Stimulated activated CD8-positive, alpha-beta memory T cell treated with anti-CD3 and anti-CD28 coated beads, Interleukin-7, amount 100 ng/mL, for 1 hour (primary cell): ENCODE measurements at places on chromosomes 11 and 22.

DNA sequence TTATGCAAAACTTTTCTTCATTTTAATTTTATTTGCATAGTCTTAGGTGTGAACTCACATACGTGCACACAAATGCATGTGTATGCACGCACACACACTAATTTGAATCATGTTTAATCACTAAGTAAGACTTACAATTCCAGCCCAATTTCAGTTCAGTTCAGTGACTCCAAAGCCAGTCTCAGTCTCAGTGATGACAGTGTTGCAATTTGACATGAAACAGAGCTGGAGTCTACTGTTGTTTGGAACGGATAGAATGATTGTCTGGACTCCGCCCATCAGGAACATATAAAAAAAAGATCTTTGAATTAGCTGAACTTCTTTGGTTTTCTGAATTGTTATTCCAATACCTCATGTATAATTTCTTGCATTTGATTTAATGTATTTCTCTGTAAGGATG is 14.9 kb upstream of the OR51S1 start:
- no peak for DNase-seq

GRCh38 chr22:40033586-40034380 is 39.0 kb downstream of the FAM83F start:
- no peak for DNase-seq

DNA sequence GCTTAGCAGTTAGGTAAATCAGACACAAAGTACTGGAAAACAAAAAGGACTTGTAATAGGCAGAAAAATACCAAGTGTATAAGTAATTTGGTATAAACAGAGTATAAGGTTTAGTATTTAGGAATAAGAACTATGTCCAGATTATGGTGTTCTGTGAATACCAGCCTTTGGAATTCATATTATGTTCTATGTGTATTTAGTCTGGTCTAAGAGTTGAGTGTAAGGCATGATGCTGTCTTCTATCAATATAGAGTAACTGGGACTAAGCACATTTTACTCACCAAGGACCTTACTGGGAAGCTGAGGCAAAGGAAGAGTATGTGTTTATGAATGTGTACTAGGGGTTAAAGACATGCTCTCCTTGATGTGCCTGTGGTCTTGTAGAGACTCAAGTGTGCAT is 9.5 kb downstream of the SDHD start:
- no peak for DNase-seq

- no peak for DNase-seq
These were observed 22.7 kb upstream of the XBP1 start for GRCh38 chr22:28822930-28823551.

- DNase-seq = no peak
These were observed 114.8 kb downstream of the GRM5 start for GRCh38 chr11:88950975-88951374.

- DNase-seq = no peak
These were observed 53.0 kb downstream of the KREMEN1 start for GRCh38 chr22:29125844-29126243.

DNA sequence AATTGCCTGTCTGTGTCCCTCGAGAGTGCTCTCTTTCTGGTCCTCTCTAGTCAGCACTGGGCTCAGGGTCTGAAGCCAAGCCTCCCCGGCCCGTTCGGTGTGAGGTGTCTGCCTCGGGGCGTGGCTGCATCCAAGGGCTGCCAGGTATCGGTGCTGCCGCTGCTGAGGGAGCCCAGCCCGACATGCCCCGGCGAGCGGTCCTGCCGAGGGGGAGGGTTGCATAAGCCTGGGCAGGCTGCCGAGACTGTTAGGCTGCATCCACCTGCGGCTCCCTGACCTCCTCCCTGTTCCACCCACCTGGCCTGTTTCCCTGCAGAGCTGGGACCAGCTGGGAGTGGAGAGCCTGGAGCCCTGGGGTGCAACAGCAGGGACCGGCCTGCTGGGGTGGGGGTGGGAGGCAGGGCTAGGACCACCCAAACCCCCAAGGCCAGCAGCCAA is 6.3 kb downstream of the OVOL1 start:
- DNase-seq = no peak

- no peak for DNase-seq
These were observed 53.8 kb downstream of the DENND5A start for GRCh38 chr11:9211322-9211721.

DNA sequence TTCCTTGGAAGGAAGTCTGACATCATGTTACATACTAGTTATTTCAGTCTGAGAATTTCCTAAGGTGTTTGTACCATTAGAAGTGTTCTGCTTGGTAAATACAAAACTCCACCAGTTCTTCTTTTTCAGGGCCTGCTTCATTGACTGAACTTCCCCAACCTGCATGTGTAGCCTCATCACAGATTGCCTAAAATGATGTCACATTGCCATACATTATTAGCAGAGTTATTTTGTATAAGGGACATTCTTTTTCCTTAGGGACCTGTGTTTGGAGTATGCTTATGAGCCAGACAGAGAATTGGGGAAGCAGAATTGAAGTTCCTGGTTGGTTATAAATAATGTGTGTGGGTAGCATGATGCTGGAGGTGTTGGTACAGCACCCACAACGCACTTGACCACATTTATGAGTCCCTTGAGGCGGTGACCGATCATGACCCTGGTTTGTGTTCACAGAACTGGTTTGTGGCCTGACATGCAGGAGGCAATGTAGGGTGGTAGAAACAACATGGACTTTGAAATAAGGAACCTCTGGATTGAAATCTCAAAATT is 16.4 kb upstream of the MMP7 start:
- no peak for DNase-seq

DNA sequence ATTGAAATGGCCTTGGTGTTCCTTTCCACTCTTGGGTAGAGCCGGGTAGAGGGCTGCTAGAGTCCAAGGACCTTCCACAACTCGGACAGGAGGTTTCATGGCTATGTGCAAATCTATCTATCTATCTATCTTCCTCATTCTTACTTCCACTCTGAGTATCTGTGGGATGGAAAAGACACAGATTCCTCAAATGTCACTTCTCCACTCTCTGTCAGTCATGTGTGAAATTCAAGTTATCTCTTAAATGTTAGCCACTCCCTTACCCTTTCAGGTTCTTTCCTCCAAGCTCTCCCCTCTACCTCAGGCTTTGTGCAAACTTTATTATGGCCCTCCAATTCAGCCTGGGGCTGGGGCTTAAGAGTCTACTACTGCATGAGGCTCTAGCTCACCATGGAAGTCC is 84.3 kb downstream of the GDPD4 start:
- no peak for DNase-seq

- no peak for DNase-seq
These were observed 96.9 kb downstream of the SLC1A2 start for GRCh38 chr11:35322318-35322979.

- no peak for DNase-seq
These were observed 21.6 kb downstream of the NNMT start for GRCh38 chr11:114317787-114318137.

DNA sequence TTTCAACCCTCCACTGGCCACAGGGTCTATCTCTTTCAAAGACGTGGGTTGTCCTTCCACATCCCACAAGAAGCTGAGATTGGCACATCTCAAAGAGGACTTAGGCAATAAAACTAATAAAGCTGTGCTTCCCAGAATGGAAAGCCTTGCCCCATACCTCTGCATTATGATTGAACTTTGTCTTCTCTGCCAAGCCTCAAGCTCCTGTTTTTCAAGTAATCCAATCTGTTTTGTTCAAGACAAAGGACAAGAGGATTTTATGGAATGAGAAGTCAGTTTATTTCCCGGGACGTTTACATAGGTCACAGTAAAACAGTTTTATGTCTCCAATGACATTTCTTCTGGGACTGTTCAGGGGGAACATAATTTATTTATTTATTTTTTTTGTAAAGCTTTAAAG is 108.4 kb downstream of the GALNT18 start:
- DNase-seq = no peak

- DNase-seq = no peak
These were observed 169.0 kb downstream of the BUD13 start for GRCh38 chr11:116603728-116604323.

DNA sequence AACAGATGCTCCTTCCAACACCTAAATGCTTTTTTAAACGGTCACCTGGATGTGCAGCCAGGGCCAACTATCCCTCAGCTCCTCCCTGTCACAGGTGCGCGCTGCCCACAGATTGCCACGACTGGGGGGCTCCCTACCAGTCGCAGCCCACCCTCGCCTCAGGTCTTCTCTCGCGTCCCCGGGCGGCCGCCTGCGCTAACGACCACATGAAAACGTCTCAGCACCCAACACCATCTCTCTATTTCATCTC is 469 bp downstream of the ZBED5 start:
- no peak for DNase-seq

GRCh38 chr22:28793976-28794584 is 6.3 kb downstream of the XBP1 start:
- DNase-seq = no peak

GRCh38 chr11:73635721-73636120 is 10.7 kb upstream of the PLEKHB1 start:
- no peak for DNase-seq

GRCh38 chr11:113474362-113475159 is 637 bp downstream of the DRD2 start:
- peak; percentile 3 for DNase-seq

DNA sequence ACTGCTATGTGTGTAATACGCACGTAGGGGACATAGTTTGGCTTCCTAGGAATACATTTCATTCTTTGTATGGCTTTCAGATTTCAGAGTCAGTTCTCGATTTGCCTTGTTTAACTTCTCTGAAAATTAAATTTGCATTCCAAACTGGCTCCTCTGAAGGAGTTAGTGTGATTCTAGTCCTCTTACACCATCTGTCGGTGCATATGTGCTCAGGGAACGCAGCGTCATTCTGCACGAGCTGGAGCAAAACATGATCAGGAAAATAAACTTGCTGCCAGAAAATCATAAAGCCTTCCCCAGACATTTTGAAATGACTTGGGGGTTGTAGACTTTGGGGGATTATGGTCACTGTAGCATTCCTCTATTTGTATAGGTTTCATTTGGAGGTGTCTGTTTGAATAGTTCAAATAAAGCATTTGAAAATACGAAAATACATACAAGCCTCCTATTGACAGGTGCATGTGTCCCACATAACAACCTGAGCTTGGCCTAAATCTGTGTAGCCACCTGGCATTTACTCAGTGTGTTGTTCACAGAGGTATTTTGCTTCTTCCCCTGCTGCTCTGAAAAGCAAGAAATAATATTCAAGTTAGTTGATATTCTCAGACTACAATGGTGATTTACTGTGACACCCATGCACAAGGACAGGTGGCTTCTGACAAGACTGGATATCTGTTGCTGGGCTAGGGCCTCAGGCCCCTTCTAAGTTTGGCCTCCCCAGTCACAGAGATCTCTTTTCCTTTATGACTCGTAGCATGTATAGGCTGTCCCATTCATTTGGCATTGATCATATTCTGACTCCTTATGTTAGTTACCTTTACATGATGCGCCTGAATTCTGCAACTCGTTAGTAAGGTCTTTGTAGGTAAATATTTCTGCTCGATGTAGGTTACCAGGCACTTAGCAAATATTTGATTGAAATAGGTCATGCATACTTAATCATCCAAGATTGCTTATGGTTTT is 81.6 kb upstream of the SORL1-AS1 start:
- no peak for DNase-seq

DNA sequence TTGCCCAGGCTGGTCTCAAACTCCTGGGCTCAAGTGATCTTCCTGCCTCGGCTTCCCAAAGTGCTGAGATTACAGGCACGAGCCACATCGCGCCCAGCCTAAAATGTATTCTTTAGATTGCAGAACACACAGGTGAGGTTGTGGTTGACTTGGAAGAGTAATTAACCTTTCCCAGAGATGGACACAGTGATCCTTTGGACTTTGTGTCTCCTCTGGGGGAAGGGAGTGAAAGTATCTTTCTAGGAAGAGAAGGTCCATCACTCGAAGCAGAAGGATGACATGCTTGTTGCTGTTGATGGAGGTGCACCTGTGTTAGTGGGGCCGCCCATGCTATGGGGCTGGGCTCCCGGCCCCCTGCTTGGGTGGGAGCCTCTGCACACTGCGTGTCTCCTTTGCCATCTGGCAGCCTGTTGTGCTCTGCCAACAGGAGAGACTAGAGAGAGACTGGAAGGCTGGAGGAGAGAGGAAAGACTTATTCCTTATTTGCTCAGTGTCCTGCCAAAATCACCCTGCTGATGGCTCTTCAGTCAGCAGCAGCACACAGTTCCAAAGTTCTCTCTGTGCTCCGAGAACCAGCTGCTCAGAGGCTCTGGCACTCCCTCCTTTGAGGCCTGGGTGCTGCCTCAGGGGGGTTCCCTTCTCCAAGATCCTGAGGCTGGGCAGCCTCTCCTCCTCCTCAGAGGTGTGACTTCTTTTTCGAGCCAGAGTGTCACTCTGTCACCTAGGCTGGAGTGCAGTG is 33.1 kb upstream of the CYB5R3 start:
- no peak for DNase-seq

GRCh38 chr11:62399878-62400266 is 19.0 kb upstream of the SCGB1A1 start:
- DNase-seq = no peak

GRCh38 chr11:126063507-126063852 is 814 bp upstream of the CDON start:
- DNase-seq = no peak

DNA sequence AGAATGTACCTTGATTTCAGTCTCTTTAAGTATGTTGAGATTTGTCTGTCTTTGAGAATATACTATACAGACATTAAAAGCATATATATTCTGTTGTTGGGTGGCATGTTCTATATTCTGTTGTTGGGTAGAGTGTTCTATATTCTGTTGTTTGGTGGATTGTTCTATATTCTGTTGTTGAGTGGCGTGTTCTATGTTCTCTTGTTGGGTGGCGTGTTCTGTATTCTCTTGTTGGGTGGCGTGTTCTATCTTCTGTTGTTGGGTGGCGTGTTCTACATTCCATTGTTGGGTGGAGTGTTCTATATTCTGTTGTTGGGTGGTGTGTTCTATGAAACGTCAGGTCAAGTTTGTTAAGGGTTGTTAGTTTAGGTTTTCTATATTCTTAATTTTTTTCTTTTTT is 27.1 kb upstream of the CTTN start:
- DNase-seq = no peak

GRCh38 chr11:75170516-75171201 is 19.8 kb downstream of the SLCO2B1 start:
- DNase-seq = no peak

- DNase-seq = no peak
These were observed 6.4 kb downstream of the CCT8L2 start for GRCh38 chr22:16586170-16586569.

DNA sequence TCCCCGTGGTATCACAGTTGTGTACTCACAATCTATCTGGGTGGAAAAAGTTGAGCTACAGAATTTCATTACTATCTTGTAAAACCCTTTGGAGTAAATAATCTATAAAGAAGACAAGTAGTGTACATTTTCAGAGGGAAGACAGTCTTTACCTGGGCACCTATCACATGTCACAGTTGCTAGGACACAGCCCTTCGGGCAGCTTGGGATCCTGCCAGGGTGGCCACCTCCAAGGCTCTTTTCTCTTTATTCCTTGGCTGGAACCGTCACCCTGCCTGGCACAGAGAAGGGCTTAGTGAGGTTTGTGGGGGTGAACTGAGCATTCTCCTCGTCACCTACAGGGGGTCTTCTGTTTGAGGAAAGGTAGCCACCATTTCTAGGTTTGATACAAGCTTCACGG is 23.6 kb downstream of the LRRC74B start:
- no peak for DNase-seq

GRCh38 chr11:120024046-120024445 is 113.9 kb downstream of the TRIM29 start:
- no peak for DNase-seq

GRCh38 chr22:32991353-32992101 is 66.7 kb downstream of the SYN3 start:
- DNase-seq = no peak
